ENCODE measurements at places on chromosomes 2 and 18. TPM values are rescaled to one million over a fixed set of nuclear protein-coding genes. Genes with fewer than 3 reads are reported as not detected.
A peak's percentile ranks its signal among the peaks of the same experiment; 100 is the strongest.

Gene IL36B
- total RNA-seq = not detected

Gene COPS7B
- 26.6 TPM for total RNA-seq

Gene UGT1A5
- total RNA-seq = not detected

Gene CCDC142
- total RNA-seq = 17.5 TPM

Gene LOXHD1
- total RNA-seq = 0.76 TPM

Gene ATP6V1B1
- total RNA-seq = 0.89 TPM

Gene SCYGR4
- total RNA-seq = not detected

Gene FKBP7
- 25.9 TPM for total RNA-seq

- no peak for DNase-seq
Measured at GRCh38 chr2:100987974-100988373, 14.1 kb upstream of the RPL31 start.

DNA sequence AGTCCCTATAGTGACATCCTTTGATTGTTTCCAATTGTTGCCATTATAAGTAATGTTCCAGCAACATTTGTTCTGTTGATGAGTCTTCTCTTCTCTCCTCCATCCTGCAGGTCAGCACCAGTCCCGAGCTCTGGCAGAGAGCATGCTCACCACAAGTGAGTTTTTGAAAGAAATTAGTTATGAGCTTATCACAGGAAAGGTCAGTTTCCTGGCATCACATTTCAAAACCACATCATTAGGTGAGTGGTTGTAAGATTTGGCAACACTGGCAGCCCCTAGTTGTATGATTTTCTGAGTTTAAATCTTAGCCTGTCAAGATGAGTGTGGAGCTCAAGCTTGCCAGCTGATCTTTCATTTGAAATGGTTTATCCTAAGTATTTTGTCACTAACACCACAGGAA, 149.6 kb downstream of the ESCO1 start:
- no peak for DNase-seq

DNA sequence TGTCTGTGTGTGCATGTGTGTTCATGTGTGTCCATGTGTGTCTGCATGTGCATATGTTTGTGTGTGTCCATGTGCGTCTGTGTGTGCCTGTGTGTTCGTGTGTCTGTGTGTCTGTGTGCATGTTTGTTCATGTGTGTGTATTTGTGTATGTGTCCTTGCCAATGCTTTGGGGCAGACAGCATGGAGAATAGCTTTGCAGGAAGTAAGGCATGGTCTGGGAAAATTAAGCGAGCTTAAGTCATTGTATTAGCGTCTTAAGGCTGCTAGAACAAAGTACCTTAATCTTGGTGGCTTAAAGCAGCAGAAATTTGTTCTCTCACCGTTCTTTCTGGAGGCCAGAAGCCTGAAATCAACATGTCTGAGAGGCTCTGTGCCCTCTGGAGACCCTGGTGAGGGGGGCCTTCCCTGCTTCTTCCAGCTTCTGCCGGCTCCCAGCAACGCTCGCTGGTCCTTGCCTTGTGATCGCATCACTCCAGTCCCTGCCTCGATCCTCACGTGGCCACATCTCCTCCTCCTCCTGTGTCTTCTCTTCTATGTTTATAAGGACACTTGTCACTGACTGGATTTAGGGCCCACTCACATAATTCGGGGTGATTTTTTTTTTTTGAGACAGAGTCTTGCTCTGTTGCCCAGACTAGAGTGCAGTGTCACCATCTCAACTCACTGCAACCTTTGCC, 3.8 kb downstream of the NEU2 start:
- DNase-seq = no peak

- no peak for DNase-seq
Measured at GRCh38 chr2:88855620-88856408, 164.3 kb downstream of the RPIA start.

GRCh38 chr18:48803518-48803917, 147.2 kb downstream of the SMAD7 start:
- DNase-seq = no peak

GRCh38 chr2:86333378-86333777, 4.0 kb downstream of the REEP1 start:
- DNase-seq = no peak

- DNase-seq = no peak
Measured at GRCh38 chr18:63774511-63774910, 707 bp upstream of the SERPINB7 start.

DNA sequence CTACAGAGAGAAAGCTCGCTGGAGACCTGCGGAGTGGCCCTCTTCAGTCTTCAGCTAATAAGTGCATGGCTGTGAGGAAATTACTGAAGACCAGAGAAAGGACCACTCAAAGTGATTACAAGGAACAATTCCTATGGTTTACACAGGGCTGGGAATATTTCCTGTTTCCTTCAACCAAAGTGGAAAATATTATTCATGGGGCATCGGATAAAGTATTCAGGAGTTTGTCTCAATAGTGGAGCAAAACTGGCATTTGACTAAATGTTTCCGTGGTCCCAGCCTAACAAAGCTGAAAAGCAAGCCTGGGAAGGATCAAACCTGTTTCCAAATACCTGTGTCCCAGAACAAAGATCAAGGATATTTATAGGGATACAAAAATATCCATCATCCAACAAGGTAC, 32.0 kb upstream of the CNGA3 start:
- no peak for DNase-seq

DNA sequence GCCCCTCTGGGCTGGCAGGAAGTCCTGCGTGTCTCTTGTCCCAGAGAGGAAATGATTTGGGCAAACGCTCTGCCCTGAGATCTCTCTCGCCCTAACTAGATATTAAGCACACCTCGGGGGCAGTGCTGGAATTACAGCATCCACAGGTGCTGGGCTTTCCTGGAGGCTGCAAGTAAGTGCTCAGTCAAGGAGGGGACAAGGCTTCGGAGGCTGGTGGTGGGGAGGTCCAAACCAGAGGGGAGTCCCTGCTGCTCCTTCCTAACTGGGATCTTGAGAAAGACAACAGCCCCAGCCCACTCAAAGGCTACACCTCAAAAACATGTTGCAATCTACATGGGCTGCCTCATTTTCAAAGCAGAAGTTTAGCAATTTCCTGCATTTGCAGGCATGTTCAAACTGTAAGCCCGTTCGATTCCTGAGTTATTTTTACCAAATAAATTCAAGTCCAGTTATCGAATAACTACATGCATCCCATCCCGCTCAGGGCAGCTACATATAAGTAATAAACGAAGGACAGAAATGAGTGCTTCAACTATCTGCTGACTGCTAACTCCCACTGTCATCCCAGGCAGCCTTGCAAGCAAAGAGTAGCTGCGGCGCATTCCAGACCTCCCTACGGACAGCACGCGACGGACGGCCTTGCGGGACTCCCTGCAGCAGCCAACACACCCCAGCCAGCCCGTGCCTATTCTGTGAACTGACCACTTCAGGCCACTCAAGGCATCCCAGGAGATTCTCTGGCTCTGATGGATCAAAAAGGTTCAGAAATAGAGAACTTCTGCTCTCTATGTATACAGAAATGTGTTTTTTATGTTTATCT, 27.5 kb downstream of the ZNF516 start:
- no peak for DNase-seq

- peak; percentile 65 for DNase-seq
Measured at GRCh38 chr2:234003972-234004617, 46.4 kb upstream of the SPP2 start.

GRCh38 chr18:64695851-64696553, 547.1 kb upstream of the LINC00305 start:
- no peak for DNase-seq

- no peak for DNase-seq
Measured at GRCh38 chr2:106573773-106574172, 86.6 kb downstream of the CD8B2 start.

DNA sequence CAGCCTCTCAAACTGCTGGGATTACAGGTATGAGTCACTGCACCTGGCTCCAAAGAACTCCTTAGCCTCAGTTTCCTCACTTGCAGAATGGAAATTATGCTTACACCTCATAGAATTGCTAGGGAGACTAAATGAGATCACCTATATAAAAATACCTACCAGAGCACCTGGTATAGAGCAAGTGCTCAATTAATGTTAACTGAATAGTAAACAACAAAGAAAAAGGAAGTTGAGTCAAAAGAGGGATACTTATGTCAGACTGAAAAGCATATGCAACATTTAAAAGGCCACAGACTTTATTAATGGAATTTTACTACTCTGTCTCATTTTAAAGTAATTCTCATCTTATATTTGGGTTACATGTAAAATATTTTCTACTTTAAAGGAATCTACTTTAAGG, 138.3 kb upstream of the SMAD7 start:
- no peak for DNase-seq

DNA sequence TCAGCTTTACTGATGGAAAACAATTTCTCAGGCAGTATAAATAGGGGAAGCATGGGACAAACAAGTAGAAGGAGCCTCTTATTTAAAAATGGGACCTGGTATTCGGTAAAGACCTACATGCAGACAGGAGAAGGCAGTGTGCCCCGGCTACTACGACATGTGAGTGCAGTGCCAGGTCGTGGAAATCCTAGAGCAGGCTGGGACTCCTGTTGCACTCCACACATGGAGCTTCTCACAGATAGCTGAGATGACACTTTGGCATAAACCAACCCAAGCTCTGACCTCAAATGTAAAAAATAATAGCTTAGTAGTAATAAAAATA, 885 bp upstream of the DSEL start:
- no peak for DNase-seq

DNA sequence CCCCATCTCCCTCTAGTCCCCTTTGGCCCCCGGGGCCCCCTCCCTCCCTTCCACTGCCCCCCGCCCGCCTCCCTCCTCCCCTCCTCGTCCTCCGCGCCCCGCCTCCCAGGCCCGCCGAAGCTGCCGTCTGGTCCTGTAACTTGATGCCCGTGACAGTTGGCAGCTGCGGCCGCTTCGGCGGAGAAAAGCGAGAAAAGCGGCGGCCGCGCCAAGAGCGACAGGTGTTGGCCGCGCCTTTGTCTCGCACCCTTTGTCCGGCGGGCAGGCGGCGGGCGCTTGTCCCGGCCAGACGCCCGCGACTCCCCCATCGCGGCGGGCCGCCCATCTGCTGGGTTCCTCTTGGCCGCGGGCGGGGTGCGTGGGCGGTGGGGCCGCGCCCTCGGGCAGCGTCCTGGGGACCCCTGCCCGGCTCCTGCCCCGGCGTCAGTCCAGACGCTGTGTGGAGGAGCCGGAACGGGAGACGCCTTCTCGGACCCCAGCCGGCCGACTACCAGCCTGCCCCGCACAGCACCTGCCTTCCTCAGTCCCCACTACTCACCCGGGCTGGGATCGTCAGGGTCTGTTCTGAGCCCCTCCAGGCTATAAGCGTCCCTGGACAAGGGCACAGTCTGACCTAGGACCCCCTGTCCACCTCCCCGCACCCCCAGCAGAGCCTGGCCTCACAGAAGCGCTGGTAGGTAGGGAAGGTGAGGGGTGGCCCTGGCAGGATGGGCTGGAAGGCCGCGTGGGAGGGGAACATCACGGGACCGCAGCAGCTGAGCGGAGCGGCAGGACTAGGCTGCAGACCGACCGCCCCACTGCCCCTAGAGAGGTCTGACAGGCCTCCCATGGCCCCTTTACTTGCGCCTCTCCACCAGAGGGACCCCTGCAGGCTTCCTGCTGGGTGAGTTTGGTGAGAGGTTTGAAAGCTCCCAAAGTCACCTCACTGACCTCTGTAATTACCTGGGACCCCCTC, 1.2 kb upstream of the HES6 start:
- peak; percentile 75 for DNase-seq

DNA sequence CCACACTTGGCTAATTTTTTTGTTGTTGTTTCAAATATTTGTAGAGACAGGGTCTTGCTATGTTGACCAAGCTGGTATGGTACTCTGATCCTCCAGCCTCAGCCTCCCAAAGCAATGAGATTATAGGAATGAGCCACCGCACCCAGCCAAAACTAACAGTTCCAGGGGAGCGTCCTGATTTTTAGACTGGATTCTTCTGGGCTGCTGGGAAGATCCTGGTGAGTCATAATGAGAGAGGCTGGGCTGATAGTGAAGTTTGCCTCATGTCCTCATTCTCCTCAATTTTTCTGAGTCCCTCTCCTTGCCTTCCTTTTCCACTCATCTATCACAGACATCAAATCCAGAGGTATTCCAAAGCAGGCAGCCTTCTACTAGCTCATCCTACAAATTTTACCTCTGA, 81.3 kb downstream of the VSNL1 start:
- DNase-seq = no peak

DNA sequence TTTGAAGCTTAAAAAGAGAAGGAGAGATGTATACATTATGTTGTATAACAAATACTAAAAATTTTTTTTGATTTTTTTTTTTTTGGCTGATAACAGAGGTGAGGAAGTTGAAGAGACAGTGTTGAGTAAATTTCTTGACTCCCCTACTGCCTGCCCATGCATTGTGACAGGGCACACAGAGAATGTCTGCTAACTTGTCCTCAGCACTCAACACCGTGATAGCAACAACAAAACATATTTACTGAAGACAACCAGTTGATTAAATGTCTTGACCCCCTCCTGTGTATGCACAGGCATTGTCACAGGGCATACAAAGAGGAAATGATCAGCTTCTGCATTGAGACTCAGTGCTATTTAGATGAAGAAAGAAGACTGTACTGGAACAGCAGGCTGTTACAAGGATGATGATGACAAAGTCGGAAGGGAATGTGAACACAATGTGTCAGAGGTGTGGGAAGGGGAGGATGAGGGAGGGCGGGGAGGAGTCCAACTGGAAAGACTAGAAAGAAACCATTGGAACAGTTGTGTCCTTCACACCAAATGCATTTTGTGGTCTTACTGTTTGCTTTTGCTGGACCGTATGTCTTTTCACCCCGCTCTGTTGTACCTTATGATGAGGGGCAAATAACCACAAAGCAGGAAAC, 89.5 kb downstream of the CERS6 start:
- no peak for DNase-seq

GRCh38 chr2:214310319-214310718, 100.5 kb upstream of the VWC2L start:
- DNase-seq = no peak

DNA sequence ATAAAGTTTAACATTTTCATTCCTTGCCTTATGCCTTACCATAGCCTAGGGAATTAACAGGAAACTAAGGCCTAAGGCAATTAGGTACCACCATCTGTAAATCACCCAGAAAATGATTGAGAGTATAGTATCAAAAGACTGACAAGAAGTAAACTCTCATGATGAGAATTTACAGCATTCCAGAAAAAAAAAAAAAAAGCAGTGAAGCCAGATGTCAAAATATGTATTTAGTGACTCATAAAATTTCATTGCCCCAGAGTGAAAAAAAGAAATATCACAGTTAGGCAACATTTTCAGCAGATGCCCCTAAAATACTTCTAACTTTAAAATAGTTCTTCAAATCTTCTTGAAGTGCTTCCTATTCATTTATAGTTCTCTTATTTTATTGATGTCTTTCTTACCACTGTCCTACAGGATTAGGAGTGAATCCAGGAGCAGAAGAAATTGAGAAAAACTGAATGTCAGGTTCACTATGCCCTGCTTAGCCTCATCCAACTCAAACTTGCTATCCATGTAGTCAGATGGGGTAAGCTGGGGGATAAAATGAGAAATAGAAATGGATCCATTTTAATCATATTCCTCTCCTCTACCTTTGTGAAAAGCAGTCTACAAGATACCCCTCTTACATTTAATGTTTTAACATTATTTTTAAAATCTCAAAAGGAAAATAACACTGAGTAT, 57.3 kb upstream of the TANK start:
- DNase-seq = no peak

DNA sequence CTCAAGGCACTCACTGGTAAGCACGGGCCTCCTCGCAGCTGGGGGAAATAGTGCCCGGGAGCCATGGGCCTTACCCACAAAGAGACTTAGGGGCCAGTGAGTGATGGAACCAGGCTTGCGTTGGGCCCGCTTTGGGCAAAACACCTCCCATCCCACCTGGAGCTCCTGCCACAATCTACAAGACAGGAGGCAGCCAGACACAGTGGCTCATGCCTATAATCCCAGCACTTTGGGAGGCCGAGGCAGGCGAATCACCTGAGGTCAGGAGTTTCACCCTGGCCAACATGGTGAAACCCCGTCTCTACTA, 88.2 kb downstream of the TFCP2L1 start:
- peak; percentile 74 for DNase-seq

GRCh38 chr2:38959938-38960608, 70.4 kb downstream of the ARHGEF33 start:
- DNase-seq = peak; percentile 94
